ENCODE measurements at places on chromosomes 3 and 15. TPM values are rescaled to one million over a fixed set of nuclear protein-coding genes. Genes with fewer than 3 reads are reported as not detected.

Gene ANKRD63
- not detected for total RNA-seq

- DNase-seq = no peak
Observed at GRCh38 chr15:73139744-73140553, 87.7 kb downstream of the NEO1 start.

DNA sequence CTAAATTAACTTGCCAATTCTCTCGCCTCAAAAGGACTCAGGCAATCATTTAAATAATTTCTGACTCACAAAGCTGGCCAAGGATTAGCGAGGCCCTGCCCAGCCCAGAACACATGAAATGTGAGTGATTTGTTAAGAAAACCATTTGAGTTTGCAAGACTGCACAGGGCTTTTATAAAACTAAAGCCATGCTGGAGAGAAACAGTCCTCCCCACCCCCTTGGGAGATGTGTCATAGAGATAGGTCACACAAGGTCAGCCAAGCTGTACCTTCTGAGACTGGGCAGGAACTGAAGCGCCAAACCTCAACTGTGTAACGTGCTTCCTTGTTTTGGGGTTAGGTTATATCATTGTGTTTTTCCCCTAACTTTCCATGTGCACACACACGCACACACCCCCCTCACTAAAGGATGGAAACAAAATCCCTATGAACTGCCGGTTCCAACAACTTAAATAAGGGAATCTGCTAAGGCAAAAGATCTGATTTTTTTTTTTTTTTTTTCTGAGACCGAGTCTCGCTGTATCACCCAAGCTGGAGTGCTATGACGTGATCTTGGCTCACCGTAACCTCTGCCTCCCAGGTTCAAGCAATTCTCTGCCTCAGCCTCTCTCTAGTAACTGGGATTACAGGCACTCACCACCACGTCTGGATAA lies 8.1 kb downstream of the SPATA12 start:
- DNase-seq = peak; percentile 60

GRCh38 chr3:197906850-197907187 lies 43.2 kb upstream of the RPL35A start:
- no peak for DNase-seq

DNA sequence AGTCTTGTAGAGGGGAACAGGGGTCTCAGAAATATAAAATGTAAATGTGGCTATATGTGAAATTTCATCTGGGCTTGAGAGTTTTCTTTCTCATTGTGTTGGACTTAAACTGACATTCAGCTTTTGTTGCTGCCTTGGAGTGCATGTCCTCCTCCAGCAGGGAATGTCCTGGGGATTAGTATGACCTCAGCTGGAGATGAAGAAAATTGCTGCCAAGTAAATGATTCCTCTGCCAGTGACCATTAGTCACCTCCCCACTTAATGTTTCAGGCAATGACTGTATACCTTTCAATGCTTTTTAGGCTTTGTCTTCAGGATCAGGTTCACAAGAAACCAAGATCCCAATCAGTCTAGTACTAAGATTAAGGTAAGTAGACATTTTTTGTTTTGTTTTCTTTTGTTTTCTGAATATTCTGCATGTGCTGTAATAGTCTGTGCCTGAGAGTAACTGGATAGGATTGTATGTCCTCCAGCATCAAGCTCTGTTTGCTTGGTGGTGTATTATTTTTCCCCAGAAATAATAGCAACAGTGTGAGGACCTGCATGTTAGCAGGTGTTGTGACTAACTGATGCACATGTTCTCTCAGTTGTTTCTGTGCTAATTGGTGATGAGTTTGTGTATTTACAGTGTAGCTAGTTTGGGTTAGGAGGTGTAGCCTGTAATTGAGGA lies 18.1 kb upstream of the SLC22A13 start:
- peak; percentile 34 for DNase-seq

Measured in tibial nerve (tissue), 4 donors.